ENCODE measurements at places on chromosomes 2 and 18.

DNA sequence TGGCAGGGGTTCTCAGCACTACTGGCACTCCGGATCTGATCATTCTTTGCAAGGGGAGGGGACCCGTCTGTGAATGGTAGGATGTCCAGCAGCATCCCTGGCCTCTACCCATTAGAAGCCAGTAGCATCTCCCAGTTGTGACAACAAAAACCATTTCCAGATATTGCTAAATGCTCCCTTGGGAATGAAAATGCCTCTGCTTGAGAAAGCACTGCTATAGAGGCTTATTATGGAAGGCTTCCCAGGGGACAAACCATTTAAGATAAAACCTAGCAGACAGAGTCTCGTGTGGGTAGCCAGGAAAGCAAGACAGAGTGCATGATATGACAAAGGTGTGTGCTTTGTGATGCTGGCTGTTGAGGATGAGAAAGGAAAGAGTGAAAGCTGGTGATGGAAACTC, 273.7 kb downstream of the TMX3 start:
- DNase-seq = no peak

- no peak for DNase-seq
Observed at GRCh38 chr2:237044281-237044680, 41.4 kb upstream of the COPS8 start.

- no peak for DNase-seq
Observed at GRCh38 chr2:136134126-136134525, 16.2 kb upstream of the CXCR4 start.

GRCh38 chr18:68219872-68220271, 495.0 kb downstream of the TMX3 start:
- DNase-seq = no peak

- DNase-seq = no peak
Observed at GRCh38 chr2:231382116-231382515, 13.4 kb upstream of the B3GNT7 start.

DNA sequence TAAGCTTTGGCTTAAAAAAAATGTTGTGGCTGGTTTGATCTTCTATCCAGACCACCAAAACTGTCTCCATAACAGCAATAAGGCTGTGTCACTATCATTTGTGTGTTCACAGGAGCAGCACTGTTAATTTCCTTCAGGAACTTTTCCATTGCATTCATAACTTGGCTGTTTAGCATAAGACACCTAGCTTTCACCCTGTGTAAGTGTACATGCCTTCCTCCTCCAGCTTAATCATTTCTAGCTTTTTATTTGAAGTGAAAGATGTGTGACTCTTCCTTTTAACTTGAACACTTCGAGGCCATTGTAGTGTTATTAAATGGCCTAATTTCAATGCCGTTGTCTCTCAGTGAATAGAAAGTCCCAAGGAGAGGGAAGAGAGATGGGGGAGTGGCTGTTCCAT, 352.9 kb upstream of the VWC2L start:
- no peak for DNase-seq

DNA sequence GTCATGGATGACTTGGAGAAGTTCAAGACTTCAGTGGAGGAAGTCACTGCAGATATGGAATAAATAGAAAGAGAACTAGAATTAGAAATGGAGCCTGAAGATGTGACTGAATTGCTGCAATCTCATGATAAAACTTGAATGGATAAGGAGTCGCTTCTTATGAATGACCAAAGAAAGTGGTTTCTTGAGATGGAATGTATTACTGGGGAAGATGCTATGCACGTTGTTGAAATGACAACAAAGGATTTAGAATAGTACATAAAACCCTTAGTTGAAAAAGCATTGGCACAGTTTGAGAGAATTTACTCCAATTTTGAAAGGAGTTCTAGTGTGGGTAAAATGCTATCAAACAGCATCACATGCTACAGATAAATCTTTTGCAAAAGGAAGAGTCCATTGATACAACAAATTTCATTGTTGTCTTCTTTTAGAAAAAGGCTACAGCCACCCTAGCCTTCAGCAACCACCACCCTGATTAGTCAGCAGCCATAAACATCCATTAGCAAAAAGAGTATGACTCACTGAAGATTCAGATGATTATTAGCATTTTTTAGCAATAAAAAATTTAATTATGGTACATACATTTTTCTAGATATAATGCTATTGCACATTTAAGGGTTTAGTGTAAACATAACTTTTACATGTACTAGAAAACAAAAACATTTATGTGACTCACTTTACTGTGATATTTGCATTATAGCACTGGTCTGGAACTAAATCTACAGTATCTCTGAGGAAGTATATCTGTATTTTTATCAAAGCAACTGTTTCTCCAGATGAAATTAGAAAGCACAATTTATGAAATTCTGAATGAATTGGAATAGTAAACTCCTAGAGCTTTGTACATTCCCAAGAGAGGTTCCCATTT, 110.5 kb upstream of the TACR1 start:
- no peak for DNase-seq

GRCh38 chr2:218389333-218390150, 7.5 kb downstream of the SLC11A1 start:
- no peak for DNase-seq

- DNase-seq = no peak
Observed at GRCh38 chr18:25113566-25113965, 238.4 kb downstream of the ZNF521 start.

DNA sequence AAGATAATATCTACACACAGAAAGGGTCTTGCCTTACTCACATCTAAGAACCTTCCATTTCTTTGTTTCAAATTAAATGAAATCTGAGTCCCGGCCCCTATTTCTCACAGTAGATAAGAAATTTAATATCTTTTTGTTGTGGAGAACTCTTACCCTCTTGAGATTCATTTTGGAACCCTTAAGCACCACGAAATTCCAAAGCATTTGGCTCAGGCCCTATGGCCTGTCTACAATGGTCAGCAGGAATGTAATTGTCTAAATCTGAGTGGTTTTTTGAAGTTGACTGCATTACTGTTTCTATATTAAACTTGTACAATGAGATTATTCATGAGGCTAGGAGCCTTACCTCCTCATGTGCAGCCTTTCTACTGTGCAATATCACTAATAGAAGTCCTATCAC, 723.3 kb downstream of the TSN start:
- no peak for DNase-seq

GRCh38 chr18:25230658-25231326, 121.2 kb downstream of the ZNF521 start:
- DNase-seq = no peak

DNA sequence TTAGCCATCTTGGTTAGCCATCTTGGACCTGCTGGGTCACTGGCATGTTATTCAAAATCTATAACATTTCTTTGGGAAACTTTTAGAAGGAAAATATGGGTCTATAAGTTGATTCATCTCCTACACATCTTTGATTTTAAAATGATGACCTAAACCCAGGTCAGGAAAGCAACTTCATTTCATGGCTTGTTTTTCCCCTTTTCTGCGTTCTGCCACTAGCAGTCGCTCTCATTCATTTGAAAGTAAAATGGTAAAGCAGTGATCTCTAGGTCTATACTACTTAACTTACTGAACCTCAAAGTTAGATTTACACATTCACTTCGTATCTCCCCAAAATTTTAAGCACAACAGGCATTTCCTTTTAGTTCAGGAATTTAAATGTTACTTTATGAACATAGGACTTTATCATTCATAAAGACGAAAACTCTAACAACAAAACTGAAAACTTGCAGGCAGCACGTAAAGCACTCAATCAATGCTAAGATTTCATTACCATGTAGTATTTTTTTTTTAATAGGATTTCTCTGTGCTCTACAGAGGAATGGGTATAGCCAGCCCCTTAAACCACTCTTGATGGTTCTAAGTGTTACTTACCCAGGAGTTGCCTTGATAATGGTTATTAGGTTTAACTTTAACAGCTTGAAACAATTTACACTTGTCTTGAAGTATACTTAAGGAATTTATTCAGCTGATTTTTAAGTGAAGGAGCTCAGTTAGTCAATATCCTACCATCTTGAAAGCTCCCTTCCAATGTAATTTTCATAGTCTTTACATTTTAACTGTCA, 62.5 kb downstream of the GORASP2 start:
- DNase-seq = no peak

DNA sequence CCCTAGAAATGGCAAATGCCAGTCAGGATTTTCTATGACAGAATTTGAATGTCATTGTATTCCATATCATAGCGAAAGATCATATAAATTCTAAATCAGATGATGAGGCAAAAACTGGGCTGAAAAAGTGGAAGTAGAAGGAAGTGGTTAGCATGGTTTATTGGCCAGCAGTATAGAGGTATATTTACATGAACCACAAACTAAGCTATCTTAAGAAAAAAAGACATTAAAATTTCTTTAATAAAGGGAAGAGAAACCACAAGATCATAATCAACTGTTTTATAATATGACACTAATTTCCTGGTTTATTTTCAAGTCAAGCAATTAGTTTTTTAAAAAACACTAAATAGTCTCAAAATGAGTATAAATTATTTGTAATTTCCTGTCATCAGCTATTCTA, 123.2 kb upstream of the LRP1B start:
- DNase-seq = no peak

- DNase-seq = no peak
Observed at GRCh38 chr2:62596061-62596921, 90.3 kb upstream of the TMEM17 start.
